ENCODE measurements at places on chromosomes 6 and 20.

DNA sequence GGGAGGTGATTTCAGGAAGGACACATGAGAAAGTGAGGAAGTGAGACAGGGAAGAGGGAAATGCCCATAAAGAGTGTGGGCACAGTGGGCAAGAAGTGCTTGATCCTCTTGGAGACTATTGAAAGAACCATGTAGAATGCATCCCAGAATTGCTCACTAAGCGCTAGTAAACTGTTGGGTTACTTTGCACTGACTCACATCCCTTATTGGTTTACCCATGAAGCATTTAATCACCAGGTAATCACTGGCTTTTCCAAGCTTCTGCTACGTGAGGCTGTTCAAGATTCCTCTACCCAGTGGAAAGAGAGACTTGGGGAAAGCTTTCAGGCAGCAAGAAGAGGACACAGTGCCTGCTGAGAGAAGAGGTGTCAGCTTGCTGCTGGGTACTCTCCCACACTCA is 410.0 kb upstream of the JAG1 start:
- DNase-seq: no peak

- DNase-seq: no peak
These were observed 99.2 kb downstream of the NOL4L start for GRCh38 chr20:32485770-32486478.

DNA sequence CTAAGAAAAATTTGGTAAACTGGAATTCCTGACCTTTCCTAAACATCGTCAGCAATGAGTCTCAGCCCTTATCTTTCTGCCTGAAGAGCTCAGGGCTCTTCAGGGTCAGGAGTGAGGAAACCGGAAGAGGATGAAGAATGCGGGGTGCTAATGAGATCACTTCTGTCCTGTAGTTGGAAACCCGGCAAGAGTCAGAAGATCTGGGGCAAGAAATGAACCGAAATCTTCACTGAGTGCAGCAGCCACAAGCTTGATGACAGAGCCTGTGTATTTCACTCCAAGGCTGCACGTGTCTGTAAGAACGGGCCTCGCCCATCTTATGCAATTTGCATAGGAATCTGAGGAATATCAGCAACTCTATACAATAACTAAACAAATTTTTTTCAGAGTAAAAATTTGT is 60.4 kb upstream of the QKI start:
- no peak for DNase-seq

- DNase-seq: no peak
These were observed 110.0 kb upstream of the PHACTR1 start for GRCh38 chr6:12606616-12607015.

DNA sequence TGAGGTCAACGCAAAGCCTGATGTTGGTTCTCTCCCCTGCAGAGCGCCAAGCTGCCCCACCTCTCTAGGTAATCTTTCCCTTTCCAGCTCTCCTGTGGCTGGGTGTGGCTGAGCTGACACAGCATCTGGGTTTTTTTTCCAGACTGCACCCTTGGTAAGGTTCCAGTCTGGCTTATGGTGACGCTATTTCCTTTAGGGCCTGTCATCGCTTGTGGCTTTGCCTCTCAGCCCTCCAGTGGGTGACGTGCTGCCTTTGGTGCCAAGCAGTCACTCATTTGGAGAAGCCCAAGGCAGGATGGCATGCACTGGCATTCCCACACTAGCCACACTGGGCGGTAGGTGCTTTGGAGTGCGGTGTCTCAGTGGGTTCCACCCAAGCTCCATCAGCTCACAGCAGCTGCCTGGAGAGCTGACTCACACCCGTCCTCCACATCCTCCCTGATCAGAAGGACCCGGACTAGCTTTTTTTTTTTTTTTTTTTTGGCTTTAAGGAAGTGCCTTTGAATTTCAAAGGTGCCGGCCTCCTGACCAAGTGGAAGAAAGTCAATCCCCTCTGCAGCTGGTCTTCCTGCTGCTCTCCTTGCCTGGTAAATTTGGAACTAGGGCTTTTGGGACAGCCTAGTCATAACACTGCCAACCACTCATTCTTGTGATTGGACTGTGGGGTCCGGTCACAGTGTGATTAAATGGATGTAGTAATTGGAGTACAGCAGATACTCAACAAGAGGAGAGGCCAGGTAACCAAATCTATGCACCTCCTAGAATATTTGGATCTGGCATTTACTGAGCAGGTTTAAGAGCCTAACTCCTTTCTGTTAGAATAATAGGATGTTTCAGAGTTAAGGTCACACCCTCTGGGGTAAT is 153.6 kb downstream of the CD83 start:
- DNase-seq: peak; percentile 7

DNA sequence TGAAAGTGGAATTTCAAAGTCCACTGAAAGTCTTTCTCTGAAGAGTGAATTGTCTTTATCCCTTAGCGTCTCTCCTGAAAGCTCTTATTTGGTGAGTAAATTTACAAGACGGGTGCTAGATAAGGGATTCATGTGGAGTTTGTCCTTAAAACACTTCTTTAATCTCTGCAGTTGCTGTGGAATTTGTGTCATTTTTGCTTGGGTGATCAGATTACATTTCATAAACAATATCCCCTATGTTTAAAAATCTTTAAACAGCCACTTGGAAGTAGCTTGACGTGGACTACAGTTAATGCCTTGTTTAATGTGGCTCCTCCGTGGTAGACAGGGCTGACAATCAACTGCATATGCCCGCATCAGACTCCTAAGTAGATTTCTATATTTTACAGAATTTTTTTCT is 175.4 kb upstream of the ZNF217 start:
- no peak for DNase-seq

DNA sequence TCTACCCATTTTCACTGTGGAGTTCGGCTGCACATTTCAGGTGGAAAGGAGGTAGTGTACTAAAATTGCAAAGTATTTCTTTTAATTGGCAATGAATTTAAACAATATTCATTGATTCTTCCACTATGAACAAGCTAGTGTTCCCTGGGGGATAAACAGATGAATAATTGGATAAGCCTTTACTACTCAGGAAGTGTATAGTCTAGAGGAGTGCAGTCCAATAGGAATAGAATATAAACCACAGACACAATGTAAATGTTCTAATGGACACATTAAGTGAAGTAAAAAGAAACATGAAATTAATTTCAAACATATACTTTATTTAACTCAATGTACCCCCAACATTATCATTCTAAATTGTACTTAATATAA is 28.7 kb downstream of the SGK1 start:
- DNase-seq: no peak

DNA sequence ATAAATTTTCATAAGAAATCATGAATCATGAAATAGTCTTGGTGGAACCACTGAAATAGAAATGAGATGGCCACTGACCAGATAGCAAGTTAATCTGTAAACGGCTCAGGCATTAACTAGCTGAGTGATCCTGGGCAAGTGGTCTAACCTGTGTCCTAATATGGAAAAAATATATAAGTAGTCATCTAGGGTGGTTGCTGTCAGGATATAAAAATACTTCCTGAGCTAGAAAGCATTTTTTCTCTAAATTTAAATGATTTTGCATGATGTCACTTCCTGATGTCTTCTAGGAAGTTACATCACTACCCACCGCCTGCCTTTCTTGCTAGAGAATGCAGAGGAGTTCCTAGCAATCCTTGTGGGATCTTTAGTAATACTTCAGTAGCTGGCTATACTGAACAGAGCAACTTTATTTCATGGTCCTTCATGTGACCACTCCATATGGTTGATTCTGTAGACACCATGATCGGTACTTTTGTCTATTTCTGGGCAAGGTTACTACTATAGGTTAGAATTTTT is 228.1 kb upstream of the CEP162 start:
- no peak for DNase-seq

- no peak for DNase-seq
These were observed 88.7 kb downstream of the THBS2 start for GRCh38 chr6:169164986-169165385.

GRCh38 chr20:41776421-41776820 is 158.2 kb upstream of the CHD6 start:
- no peak for DNase-seq

GRCh38 chr6:14001329-14002012 is 76.7 kb downstream of the RNF182 start:
- DNase-seq: no peak

GRCh38 chr6:292506-293192 is 362 bp downstream of the DUSP22 start:
- peak; percentile 65 for DNase-seq

GRCh38 chr20:32647606-32648005 is 26.1 kb downstream of the C20orf203 start:
- no peak for DNase-seq

DNA sequence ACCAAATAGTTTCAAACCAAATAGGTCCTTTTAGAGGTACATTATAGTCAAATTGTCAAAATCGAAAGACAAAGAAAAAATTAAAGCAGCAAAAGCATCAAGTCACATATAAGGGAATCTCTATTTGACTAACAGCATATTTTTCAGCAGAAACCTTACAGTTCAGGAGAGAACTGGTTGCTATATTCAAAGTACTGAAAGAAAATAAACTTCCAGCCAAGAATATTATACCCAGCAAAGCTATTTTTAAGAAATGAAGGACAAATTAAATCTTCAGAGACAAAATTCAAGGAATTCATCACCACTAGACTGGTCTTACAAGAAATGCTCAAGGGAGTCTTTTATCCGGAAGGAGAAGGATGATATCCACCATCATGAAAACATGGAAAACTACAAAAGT is 16.0 kb downstream of the WDR27 start:
- DNase-seq: no peak

- no peak for DNase-seq
These were observed 74.7 kb downstream of the SESN1 start for GRCh38 chr6:109019911-109020310.

DNA sequence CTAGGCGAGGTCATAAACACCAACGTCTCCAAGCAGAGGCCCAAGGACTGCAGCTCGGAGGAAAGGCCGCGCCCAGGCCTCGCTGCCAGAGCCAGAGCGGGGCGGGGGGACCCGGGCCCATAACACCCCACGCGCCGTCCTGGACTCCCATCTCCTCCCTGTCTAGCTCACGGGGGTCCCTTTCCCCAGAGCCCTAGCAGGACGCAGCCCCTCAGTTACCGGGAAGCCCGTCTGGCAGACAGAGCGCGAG is 44.9 kb downstream of the MDFI start:
- DNase-seq: no peak

DNA sequence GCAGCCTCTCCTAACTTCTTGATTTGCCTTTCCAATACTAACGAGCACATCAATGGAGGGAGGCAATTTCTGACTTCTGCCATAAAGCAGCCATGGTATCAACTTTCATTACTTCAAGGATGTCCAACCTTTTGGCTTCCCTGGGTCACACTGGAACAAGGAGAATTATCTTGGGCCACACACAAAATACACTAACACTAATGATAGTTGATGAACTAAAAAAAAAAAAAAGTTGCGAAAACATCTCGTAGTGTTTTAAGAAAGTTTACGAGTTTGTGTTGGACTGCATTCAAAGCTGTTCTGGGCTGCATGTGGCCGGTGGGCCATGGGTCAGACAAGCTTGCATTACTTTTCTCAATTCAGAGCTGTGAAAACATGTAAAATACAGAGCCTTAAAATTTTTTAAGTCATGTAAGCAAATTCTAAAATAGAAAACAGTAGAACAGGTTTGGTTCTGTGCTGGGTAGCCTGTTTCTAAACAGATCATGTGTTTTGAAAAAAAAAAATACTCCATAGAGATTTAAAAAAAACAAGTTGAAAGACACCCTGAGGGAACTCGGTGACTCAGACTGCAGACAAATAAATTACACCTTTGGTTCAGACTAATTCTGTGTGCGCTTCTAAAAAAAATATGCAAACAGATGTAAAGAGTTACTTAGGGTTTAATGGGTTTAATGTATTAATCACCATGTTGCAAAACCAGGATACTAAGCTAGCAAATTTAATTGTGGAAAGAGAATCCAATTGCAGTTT is 43.6 kb upstream of the SLC22A23 start:
- no peak for DNase-seq

DNA sequence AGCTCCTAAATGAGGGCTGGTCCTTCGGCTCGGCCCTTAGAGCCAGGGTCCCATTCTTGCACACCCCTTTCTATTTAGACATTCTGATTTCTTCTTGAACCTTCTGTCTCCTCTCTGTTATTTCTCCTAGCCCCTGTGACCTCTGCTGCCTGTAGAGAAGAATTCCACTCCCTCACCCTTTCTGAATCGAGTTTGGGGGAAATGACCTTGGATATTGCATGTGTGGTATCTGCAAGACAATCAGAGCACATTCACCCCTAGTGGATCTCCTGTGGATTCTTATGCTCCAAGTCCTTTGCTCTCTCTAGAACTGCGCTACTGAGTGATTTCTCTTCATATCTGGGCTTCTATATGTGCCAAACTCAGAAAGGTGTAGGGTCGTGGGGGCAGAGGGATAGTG is 55.0 kb downstream of the SLC35D3 start:
- DNase-seq: no peak
